ENCODE measurements at places on chromosomes 4 and X.

DNA sequence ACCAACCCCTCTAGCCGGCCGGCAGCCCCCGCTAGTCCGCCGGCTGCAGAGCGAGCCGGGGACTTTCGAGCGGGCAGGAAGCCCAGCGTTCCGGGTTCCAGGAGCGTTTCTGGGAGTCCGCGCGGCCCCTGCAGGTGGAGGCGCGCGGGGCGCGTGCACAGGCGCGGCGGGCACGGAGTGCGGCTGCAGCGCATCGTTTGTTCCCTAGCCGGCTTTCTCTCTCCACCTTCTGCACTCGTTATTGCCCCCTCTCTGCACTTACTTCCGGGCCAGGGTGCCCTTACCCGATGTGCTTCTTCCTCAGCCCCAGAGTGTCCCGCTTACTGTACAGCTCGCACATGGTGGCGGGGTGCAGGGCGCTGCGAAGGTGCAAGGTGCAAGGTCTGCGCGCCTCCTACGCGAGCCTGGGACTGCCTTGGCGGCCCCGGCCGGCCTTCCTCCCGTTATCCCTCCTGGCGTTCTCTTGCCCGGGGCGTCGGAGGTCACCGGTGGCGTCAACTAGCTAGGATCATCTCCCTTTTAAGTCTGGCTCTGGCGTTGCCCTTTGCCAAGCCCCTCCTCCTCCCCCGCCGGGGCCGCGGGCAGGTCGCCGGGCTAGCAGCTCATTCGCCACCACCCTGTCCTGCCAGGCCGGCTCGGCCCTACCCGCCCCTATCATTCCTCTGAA lies at the start of gene ETNPPL:
Gene ETNPPL (minus strand): TSS at position 495 of the 667 bp plus-strand sequence. CDS start 155 bp downstream, at position 340.
- H3K27me3 ChIP-seq: peaks cover 27% of the 10 kb centered on the region
- DNase-seq: peak; percentile 70
- peak within 1 kb of the TSS; percentile 30 for H3K4me3 ChIP-seq
- H3K36me3 ChIP-seq: no peaks in the 10 kb centered on the region

DNA sequence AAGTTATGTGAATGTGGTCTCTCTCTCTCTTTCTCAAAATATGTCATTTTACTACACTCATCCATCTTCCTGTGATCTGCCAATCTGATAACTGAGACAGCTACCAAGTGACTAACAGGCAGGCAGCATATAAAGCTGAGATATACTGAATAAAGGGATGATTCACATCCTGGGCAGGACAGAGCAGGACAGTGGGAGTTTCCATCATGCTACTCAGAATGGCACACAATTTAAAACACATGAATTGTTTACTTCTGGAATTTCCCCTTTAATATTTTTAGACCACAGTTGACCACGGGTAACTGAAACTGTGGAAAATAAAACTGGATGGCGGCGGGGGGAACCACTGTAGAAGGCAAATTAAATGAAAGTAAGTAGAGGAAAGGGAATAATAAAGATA lies 58.6 kb upstream of the DCTD start:
- DNase-seq: no peak
- H3K27me3 ChIP-seq: no peaks in the 10 kb centered on the region
- H3K36me3 ChIP-seq: no peaks in the 10 kb centered on the region
- no peaks in the 10 kb centered on the region for H3K4me1 ChIP-seq

- H3K4me1 ChIP-seq: no peaks in the 10 kb centered on the region
- no peak for DNase-seq
- no peak overlapping the region for H3K27ac ChIP-seq
- no peaks in the 10 kb centered on the region for H3K27me3 ChIP-seq
Observed at GRCh38 chr4:62627141-62627540, 1427.0 kb downstream of the ADGRL3 start.

GRCh38 chr4:149277705-149278104 lies 537.9 kb downstream of the IQCM start:
- no peaks in the 10 kb centered on the region for H3K27me3 ChIP-seq
- H3K36me3 ChIP-seq: no peaks in the 10 kb centered on the region
- DNase-seq: no peak
- H3K27ac ChIP-seq: no peak overlapping the region
- no peak overlapping the region for H3K4me3 ChIP-seq

DNA sequence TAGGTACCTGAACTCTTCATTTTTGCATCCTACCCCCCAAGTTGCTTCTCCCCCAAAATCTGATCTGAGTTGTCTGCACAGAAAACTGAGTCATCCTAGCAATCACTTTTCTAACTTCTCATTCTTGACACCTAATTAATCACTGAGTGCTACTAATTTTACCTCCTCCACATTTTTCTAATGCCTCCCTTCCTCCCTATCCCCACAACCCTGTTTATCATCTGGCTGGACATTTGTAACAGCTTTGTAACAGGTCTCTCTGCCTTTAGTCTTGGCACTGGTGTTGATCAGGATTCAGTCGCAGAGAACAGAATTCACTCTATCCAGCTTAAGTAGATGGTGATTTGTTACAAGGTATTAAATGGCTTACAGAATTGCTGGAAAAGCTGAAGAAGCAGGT lies 303.9 kb upstream of the GATB start:
- no peaks in the 10 kb centered on the region for H3K27me3 ChIP-seq
- H3K4me3 ChIP-seq: no peak overlapping the region
- DNase-seq: no peak
- no peak overlapping the region for H3K27ac ChIP-seq
- peaks cover 4% of the 10 kb centered on the region for H3K4me1 ChIP-seq

DNA sequence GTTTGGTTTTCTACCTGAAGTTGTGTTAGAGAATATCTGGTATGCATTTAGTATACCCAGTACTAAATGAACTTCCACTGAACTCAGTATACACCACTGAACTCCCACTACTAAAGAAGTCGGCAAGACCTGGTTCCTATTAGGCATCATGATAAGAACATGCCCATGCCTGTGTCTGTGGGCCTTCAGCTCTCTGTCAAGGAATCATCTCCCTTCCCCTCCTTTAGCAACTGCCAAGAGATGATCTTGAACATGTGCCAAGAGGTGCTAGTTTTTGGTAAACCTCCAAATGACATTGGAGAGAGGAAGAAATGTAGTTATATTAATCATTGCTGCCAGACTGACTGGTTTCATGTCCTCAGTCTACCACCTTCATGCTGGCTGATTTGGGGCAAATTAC lies 113.2 kb downstream of the ATP10D start:
- no peak overlapping the region for H3K4me3 ChIP-seq
- H3K27ac ChIP-seq: no peak overlapping the region
- DNase-seq: no peak

- no peak overlapping the region for H3K27ac ChIP-seq
- DNase-seq: no peak
- H3K36me3 ChIP-seq: no peaks in the 10 kb centered on the region
- H3K27me3 ChIP-seq: no peaks in the 10 kb centered on the region
Observed at GRCh38 chrX:93422693-93423092, 250.7 kb downstream of the NAP1L3 start.

DNA sequence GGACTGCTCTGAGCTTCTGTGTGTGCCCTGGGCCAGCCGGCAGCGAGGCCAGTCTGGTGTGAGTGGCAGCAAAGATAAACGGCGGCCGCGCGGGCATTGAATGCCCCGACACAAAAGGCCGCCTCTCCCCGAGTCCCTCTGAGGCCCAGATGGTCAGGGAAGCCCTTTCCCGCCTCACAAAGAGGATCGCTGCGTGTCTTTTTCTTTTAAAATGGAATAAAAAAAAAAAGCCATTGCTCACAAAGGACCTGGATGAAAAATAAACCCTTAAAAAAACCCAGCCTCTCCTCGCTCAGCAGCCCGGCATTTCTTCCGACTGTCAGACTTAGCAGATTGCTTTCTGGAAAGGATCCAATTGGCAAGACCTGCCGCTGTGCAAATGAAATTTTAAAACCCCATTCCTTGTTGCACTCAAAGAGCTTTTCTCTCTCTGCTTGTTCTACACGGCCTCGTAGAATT lies 578.7 kb downstream of the BCOR start:
- no peaks in the 10 kb centered on the region for H3K4me1 ChIP-seq
- no peak overlapping the region for H3K4me3 ChIP-seq
- DNase-seq: peak; percentile 7
- no peaks in the 10 kb centered on the region for H3K27me3 ChIP-seq
- peak overlapping the region; percentile 33 for H3K27ac ChIP-seq
- H3K36me3 ChIP-seq: no peaks in the 10 kb centered on the region

DNA sequence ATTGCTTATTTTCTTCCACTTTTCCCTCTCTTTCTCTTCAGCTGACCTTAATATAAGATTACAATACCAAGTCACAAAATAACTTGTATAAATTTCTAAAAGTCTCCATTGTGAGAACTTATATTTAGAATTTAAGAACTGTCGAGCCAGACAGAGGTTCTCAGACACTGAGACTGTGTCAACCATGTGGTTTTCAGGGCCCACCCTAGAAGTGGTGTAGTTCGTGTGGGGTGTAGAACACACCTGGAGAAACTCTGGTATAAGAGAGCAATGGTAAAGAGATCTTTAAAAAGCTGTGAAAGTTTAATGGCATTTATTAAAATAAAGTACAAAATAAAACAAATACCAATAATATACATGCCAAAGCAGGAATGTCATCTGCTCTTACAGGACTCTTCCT lies 19.7 kb downstream of the CPEB2 start:
- no peaks in the 10 kb centered on the region for H3K27me3 ChIP-seq
- H3K4me3 ChIP-seq: no peak overlapping the region
- DNase-seq: no peak
- H3K27ac ChIP-seq: no peak overlapping the region

GRCh38 chrX:140712413-140713173 lies 3.0 kb downstream of the LINC00632 start:
- H3K36me3 ChIP-seq: no peaks in the 10 kb centered on the region
- H3K4me1 ChIP-seq: no peaks in the 10 kb centered on the region
- H3K4me3 ChIP-seq: no peak overlapping the region
- H3K27ac ChIP-seq: peak overlapping the region; percentile 51
- peak; percentile 67 for DNase-seq

GRCh38 chr4:158280856-158281255 lies 70.6 kb downstream of the TMEM144 start:
- H3K4me1 ChIP-seq: no peaks in the 10 kb centered on the region
- H3K27ac ChIP-seq: no peak overlapping the region
- H3K27me3 ChIP-seq: no peaks in the 10 kb centered on the region
- H3K4me3 ChIP-seq: no peak overlapping the region
- no peak for DNase-seq
- peaks cover 3% of the 10 kb centered on the region for H3K36me3 ChIP-seq

- H3K36me3 ChIP-seq: no peaks in the 10 kb centered on the region
- H3K4me3 ChIP-seq: no peak overlapping the region
- H3K27me3 ChIP-seq: no peaks in the 10 kb centered on the region
- no peaks in the 10 kb centered on the region for H3K4me1 ChIP-seq
Observed at GRCh38 chr4:141713771-141714445, 77.5 kb downstream of the IL15 start.

GRCh38 chrX:134144231-134144630 lies 92.8 kb upstream of the CCDC160 start:
- H3K4me1 ChIP-seq: no peaks in the 10 kb centered on the region
- no peaks in the 10 kb centered on the region for H3K27me3 ChIP-seq
- no peak overlapping the region for H3K27ac ChIP-seq
- no peak for DNase-seq
- H3K4me3 ChIP-seq: no peak overlapping the region
- H3K36me3 ChIP-seq: no peaks in the 10 kb centered on the region

DNA sequence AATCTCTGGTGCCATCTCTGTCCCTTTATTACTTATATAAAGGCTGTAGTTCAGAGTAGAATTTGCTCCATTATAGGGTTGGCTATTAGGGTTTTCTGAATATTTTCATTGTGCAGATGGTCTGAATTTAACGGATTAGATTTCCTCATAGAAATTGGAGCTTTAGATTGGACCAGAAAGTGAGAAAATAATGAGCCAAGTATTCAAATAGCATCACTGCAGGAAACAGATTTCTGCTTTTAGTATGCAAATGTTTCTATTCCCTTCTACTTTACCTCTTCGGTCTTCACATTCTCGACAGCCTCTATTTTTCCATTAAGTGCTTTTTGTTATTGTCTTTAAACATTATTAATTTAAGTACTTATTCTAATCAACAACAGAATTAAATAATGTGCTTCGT lies 55.4 kb downstream of the TRIM2 start:
- H3K27ac ChIP-seq: no peak overlapping the region
- peaks cover 30% of the 10 kb centered on the region for H3K36me3 ChIP-seq
- no peak overlapping the region for H3K4me3 ChIP-seq
- H3K27me3 ChIP-seq: no peaks in the 10 kb centered on the region
- DNase-seq: no peak
- no peaks in the 10 kb centered on the region for H3K4me1 ChIP-seq

GRCh38 chr4:155478336-155478835 lies 101.6 kb upstream of the MAP9 start:
- H3K4me1 ChIP-seq: no peaks in the 10 kb centered on the region
- DNase-seq: no peak
- no peak overlapping the region for H3K27ac ChIP-seq
- H3K27me3 ChIP-seq: no peaks in the 10 kb centered on the region
- no peaks in the 10 kb centered on the region for H3K36me3 ChIP-seq
- no peak overlapping the region for H3K4me3 ChIP-seq

- no peaks in the 10 kb centered on the region for H3K27me3 ChIP-seq
- DNase-seq: no peak
- H3K36me3 ChIP-seq: no peaks in the 10 kb centered on the region
Observed at GRCh38 chr4:170391066-170391740, 301.4 kb upstream of the AADAT start.

GRCh38 chr4:8185930-8186329 lies 13.2 kb upstream of the SH3TC1 start:
- no peaks in the 10 kb centered on the region for H3K27me3 ChIP-seq
- H3K27ac ChIP-seq: no peak overlapping the region
- H3K4me1 ChIP-seq: peaks cover 11% of the 10 kb centered on the region
- H3K36me3 ChIP-seq: no peaks in the 10 kb centered on the region

DNA sequence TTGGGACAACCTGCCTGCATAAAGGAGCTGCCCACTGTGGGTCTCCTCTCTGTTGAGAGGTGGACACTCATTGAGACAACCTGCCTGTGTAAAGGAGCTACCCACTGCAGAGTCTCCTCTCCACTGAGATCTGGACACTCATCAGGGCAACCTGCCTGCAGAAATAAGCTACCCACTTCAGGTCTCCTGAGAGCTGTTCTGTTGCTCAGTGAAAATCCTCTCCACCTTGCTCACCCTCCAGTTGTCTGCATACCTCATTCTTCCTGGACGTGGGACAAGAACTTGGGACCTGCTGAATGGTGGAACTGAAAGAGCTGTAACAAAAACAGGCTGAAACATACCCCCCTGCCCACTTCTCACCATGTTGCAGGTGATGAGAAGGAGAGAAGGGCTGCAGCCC lies 59.9 kb upstream of the CDKN2AIP start:
- no peak for DNase-seq
- H3K27me3 ChIP-seq: no peaks in the 10 kb centered on the region
- H3K4me1 ChIP-seq: no peaks in the 10 kb centered on the region
- no peak overlapping the region for H3K4me3 ChIP-seq

DNA sequence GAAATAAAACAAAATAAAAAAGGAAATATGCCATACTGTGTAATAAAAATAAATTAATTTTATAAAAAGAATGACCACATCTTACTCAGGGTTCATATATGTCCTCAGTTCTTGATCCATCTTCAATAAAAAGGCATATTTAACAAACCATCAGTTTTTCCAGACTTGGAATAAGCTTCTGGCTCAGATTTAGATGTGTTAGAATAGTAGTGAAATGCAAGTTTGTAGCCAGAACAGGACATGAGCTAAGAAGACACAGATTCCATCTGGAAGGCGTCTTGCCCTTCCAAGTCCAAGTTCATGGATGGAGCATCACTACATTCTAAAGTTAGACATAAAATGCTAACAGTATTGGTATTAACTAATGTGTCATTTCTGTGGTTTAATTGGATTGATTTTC lies 10.3 kb upstream of the LSM6 start:
- H3K36me3 ChIP-seq: no peaks in the 10 kb centered on the region
- no peak overlapping the region for H3K4me3 ChIP-seq
- H3K4me1 ChIP-seq: no peaks in the 10 kb centered on the region
- H3K27ac ChIP-seq: no peak overlapping the region
- H3K27me3 ChIP-seq: no peaks in the 10 kb centered on the region

Measured in large intestine (tissue), 12 donors.